Lower leg skin (tissue), 4 donors: ENCODE measurements at places on chromosomes 16 and 17.

- DNase-seq, result peak; percentile 97
Measured at GRCh38 chr17:19728084-19728495, 11.7 kb upstream of the SLC47A2 start.

GRCh38 chr16:88732172-88732960 is 26.1 kb downstream of the CTU2 start:
- no peak for DNase-seq

DNA sequence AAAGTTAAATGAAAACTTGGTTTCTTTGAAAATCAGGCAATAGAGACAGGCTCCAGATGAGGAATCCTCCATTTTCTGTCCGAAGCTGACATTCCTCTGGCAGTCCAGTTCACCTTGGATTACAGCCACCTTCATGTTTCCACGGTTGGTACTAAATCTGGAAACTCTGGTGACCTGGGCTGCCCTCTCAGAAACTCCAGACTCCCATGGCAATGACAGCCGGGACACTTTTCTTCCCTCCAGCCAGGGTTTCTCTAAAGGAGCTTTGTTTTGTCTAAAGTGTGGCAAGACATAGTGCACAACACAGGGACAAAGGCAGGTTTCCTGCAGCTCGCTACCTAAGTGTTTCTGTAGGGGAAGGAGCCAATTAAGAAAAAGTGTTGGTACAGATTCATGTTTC is 36.0 kb downstream of the CLUAP1 start:
- no peak for DNase-seq

GRCh38 chr17:57332501-57332900 is 76.2 kb downstream of the MSI2 start:
- no peak for DNase-seq

DNA sequence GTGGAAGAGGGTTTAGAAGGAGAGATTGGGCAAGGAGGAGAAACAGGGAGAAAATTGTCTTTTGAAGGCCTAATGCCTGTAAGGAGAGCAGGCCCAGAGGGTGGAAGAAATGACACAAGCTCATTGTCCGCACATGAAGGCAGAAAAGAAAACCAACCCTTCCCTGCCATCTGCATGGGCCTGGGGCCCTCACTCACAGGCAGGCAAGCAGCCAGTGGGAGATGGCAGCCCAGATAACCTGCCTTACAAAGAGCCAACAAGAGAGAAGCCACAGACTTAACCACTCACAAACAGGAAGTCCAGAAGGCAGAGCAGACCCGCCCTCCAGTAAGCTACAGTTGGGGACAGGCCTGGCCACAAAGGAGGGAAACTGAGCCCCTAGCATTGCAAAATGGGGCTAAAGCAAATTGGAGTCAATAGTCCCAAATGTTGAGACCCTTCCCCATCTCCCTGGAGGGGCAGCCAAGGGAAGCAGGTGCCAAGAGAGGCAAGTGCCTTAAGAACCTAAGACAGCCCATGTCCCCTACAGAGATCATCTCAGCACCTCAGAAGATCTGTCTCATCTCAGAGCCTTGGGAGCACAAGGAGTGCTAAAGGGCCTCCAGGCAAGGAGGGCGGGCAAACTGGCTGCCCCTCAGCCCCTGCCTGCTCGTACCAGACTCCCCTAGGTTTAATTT is 7.3 kb upstream of the TSPOAP1 start:
- no peak for DNase-seq

- no peak for DNase-seq
Measured at GRCh38 chr16:56860226-56861020, 4.6 kb upstream of the SLC12A3 start.

DNA sequence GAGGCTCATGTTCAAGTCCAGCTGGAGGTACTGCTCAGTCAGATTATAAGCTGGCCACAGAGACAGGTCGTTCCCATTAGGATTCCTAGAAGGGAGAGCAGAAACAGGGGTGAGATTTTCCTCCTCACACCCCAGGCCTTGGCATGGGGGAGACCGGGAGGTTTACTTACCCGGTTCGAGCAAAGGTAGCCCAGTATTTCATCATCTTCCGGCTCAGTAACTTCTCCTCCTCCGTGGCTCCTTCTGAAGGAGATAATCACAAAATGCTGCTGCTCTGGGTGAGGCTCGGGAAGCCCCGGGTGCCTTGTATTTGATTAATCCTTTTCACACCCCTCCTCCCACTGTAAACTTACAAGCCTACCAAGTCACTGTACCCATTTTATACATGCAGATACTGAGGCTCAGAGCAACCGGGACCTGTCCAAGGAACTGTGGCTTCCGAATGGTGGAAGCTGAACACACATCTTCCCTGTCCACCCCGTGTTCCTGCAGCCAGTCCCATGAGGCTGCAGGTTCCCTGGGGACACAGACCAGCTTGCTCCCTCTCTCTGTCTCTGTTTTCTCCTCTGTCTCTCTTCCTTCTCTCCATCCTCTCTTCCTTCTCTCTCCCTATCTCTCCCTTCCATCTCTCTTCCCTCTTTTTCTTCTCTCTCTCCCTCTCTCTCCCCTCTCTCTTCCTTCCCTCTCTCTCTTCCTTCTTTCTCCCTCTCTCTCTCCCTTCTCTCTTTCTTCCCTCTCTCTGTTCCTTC is 13.9 kb upstream of the CES1 start:
- no peak for DNase-seq

- no peak for DNase-seq
Measured at GRCh38 chr16:17138801-17139200, 332.0 kb downstream of the XYLT1 start.

- DNase-seq, result peak; percentile 11
Measured at GRCh38 chr17:83200751-83201150, 121.3 kb downstream of the METRNL start.

GRCh38 chr17:46192189-46192438 is 1.1 kb downstream of the KANSL1 start:
- no peak for DNase-seq

GRCh38 chr17:80416940-80417293 is 1.9 kb downstream of the ENDOV start:
- no peak for DNase-seq

- no peak for DNase-seq
Measured at GRCh38 chr16:2042986-2043666, 4.5 kb downstream of the NTHL1 start.

- no peak for DNase-seq
Measured at GRCh38 chr17:11251561-11252107, 10.6 kb downstream of the SHISA6 start.

- DNase-seq, result no peak
Measured at GRCh38 chr17:81386646-81387099, 8.6 kb upstream of the BAHCC1 start.

GRCh38 chr17:83115202-83115651 is 35.8 kb downstream of the METRNL start:
- no peak for DNase-seq

GRCh38 chr16:11619327-11619851 is 32.7 kb upstream of the LITAF start:
- no peak for DNase-seq

DNA sequence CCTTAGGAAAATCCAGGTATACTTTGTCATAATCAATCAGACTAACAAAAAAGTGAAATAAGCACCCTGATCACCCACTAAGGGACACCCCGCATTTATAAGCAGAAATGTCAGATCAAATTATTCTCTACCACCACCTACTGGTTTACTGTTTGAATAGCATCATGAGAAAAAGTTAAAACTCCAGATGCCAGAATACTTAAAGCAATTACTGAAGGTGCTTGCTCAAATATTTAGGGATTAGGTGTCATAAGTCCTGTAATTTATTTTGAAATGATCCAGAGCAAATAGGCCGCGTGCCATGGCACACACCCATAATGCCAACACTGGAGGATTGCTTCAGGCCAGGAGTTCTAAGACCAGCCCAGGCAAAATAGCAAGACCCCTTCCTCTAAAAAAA is 2.3 kb downstream of the TOP2A start:
- DNase-seq, result no peak

GRCh38 chr17:51128076-51128475 is 7.4 kb upstream of the SPAG9 start:
- DNase-seq, result no peak

DNA sequence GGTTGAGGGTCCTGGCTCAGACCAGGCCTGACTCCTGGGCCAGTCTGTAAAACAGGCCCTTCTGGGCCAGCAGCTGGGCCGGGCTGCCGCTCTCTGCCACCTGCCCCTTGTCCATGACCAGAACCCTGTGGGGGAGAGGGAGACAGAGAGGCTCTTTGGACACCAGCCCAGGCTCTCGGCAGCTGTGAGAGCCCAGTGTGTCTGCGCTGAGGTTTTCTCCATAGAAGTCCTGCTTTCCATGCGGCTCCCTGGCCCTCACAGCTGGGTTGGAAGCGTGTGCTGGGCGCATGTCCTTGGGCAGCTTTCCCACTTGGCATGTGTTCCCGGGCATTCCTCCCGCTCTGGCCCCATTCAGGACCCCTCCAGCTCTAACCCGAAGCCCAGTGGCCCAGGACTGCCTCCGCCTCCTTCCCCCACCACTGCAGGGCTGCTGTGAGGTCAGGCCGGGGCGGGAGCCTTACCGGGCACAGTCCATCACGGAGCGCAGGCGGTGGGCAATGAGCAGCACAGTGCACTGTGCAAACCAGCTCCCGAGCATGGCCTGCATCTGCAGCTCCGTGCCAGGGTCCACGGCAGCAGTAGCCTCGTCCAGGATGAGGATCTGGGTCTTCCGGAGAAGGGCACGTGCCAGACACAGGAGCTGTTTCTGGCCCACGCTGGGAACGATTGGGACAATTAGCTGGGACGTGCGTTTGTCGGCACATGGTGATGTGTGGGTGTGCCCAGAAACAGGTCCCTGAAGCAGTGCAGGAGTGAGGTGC is 73.0 kb downstream of the ABCC6 start:
- no peak for DNase-seq

DNA sequence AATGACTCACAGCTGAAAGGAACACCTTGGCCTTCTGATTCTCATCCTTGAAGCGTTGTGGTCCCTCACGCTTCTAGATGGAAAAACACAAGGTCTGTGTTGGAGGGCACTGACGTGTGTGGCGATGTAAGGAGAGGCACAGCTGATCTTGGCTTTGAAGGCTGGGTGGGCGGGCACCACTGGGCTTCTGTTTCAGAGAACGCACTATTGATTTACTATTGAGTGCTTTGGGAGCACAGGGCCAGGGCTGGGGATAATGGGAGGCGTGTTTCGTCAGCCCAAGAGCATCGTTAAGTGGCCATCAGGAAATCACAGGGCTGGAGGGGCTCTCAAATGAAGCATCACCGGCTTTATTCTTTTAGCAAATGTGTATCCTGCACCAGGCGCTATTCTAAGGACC is 70.7 kb downstream of the CMIP start:
- no peak for DNase-seq

DNA sequence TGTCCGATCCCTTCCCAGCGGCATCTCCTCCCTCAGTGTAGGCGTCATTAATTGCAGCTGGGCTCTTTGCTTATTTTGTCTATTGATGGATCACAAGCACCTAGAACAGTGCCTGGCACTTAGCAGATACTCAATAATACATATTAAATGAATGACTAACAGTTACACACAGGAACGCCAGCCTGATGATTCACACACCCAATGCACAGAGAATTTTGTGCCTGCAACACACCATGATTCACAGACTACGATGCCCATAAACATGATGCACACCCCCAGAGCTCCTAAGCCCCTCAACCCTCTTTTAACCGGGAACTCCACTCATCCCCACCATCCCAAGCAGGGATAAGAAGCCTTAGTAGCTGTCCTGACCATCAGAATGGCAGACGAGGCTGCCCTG is 66.6 kb upstream of the TMEM97 start:
- no peak for DNase-seq

- no peak for DNase-seq
Measured at GRCh38 chr16:6341981-6342380, 990.7 kb upstream of the RBFOX1 start.

GRCh38 chr17:80813318-80813717 is 178.3 kb upstream of the CHMP6 start:
- peak; percentile 42 for DNase-seq

DNA sequence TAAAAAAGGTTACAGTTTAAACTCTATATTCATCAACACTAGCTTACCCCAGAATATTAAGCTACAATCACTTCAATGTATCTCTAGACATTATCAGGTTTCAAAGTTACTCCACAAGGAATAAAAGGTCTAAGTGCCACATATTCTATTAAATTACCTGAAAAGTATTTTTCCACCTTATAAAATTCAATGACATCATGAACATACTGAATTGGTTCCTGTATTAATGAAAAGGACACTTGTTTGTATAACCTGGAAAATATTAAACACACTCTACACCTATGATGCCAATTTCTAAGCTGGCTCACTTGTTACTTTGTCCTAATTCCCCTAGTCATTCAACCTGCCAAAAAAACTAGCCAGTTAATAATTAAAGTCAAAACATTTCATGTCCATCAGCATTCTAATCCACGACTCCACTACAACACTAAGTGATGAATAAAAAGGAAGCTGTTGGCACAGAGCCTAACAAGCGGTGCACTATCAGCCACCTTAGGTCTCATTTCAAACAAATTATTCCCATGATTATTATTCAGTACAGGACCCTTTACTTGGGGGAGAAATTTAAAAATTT is 12.2 kb downstream of the MED13 start:
- DNase-seq, result no peak

DNA sequence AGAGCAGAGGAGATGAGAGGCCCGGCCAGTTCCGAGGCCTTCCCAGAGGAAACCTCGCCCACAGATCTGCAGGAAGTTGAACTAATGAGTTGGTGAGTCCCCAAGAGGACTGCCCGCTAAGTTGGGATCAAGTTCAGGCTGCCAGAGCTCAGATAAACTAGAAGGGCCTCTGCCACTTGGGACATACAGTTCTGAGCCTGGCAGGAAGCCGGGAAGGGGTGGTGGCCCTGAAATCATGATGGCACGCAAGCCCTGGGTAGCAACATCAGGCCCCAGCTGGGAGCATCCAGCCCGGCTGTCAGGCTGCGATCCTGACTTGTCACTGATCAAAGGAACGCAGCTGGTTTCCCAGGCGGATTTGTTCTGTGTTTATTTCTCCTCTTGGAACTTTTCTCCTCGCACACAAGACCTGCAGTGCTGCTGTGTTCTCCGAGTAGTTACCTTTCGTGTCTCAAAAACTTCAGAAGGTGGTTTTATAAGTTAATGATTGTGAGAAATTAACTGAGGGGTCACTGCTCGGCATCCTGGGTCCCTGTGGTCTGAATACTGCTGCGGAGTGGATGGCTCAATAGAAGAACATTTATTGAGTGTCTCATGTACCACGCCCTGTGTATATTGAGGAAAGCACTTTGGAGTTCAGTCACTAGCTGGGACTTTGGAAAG is 8.0 kb upstream of the WFDC1 start:
- DNase-seq, result no peak

GRCh38 chr17:75039238-75039637 is 7.5 kb downstream of the ATP5PD start:
- DNase-seq, result no peak

- DNase-seq, result no peak
Measured at GRCh38 chr17:37813751-37814150, 68.9 kb upstream of the HNF1B start.

DNA sequence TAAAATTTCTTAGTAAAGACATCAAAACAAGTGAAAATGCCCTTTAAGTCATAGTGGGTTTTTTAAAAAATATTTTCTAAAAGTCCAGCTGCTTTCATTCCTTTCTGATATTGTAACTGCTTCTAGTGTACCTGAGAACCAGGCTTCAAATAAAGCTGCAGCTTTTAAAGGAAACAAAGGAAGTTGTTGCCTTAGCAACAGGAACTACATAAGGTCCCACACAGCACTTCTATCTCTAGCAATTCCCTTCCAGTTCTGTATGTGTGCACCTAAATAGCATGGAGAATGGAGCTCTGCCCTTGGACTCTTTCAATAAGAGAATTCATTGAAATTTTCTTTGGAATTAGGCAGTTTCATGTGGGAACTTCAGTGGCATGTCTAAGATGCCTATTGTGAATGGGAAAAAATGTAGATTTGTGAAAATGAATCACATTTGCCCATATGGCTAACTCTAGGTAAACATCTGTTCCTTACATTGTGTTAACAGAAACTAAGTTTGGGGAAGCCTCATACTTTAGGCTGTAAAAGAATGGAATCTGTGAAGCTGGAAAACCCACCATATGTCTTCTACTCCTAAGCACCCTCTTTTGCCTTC is 206.4 kb downstream of the KIF2B start:
- no peak for DNase-seq
